ENCODE measurements at places on chromosomes 16 and 17.

DNA sequence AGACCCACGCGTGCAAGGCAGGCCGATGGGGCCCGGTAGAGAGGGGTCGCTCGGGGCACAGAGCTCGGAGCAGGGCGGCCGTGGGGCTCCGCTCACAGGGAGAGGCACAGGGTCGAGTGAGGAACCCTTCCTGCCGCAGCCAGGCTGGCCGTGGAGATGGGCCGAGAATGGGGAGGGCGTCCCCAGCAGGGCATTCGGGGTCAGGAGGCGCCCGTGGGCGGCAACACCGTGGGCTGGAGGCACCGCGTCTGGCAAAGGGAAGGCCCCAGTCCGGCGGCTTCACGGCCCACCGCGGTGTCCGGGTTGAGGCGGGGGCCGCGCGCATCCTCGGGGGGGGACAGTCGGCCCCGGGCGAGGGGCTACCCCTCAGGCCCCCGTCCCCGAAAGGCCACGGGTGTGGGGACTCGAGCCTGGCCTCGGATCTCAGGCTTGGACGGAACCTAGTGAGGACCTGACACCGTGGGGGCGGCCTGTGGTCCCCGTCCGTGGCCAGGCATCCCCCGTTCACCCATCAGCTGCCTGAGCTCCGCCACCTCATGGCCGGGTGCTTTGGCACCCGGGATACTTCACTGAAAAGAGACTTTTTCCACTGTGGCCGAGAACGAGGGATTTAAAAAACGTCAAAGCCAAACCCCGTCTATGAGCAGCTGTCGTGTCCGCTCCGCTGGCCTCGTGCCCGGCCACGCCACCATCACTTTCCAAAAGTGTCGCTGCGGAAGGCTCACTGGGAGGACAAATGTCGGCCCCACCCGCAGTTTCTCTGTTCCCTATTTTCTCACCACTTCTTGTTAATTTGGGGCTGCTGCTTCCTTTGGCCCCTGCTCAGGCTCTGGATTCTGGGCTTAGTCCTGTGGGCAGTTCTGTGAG lies 73.6 kb downstream of the METRNL start:
- DNase-seq: no peak

DNA sequence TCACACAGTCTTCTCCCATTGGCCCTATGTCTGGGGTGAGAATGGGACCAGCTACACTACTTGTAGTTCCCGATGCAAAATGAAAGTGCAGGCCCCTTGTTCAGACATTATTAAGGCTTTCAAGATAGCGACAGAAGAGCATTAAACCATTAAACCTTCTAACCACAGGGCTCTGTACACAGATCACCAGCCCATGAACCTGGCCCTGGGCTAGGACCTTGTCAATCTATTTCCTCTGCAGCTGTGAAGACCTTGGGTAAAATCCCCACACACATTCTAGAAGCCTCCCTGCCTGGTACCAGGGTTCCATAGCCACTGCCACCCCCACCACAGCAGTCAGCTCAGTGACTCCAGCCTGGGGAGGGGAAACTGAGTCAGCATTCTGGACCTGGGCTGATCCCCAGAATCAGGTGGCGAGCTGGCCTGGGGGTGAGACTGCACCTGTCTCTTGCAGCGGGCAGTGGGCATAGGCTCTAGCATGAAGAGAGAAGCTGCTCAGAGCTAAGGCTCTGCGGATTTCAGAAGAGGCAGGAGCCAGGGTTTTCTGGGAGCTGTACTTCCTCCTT lies 119.7 kb upstream of the LHX1 start:
- no peak for DNase-seq

GRCh38 chr17:77115510-77115909 lies 25.3 kb upstream of the SEC14L1 start:
- no peak for DNase-seq

DNA sequence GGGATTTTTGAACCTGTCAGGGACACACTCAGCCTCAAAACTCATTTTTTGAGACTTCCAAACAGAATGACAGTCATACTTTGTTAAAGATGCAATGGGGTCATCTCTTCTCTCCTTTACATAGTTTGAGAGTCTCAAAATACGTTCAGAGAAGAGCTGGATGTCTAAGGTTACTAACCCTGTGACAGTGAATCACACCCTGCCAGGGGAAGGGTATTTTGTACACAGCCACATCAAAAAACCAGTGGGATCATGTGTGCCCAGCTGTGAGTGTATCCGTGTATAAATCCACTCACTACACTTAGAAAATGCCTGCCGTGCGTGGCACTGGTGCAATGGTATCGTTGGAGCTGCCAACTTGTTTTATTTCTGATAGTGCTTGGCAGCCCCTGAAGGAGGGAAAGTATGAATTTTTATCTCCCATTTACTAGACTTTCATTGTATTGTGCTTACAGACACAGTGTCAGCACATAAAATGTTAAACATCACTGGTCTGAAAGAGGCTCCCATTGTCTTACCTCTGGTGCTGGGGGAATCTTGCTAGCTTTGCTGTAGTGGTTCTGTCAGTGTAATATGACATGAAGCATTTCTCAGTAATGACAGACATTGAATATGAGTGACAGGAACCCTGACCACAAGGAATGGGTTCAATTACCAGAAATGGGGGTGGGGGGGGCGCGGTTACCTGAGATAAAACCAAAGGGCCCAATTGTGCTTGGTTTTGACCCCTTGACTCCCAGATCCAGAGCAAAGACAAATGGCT lies 256.3 kb downstream of the FTO start:
- DNase-seq: no peak

GRCh38 chr16:65728167-65728566 lies 606.3 kb upstream of the CDH11 start:
- DNase-seq: no peak

GRCh38 chr16:66299349-66299748 lies 67.1 kb upstream of the CDH5 start:
- no peak for DNase-seq

GRCh38 chr17:57708410-57708809 lies 36.7 kb downstream of the CCDC182 start:
- no peak for DNase-seq

GRCh38 chr17:58119491-58119890 lies 28.7 kb upstream of the OR4D1 start:
- no peak for DNase-seq

DNA sequence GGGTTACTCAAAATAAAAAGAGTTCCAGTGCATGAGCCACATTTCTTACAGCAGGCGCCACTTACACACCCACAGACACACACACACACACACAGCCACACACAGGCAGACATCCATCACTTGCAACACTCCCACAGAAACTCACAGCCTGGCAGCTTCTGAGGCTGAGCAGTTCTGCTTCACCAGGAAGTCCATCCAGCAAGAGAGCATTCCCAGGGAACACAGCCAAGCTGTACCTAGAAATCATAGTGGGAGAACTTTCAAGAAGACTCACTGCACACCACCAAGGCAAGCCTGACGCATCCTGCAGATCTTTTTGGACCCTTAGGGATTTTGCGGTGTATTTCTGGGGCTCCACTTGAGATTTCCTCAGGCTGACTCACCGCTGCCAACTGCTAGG lies 140.9 kb upstream of the WSB1 start:
- DNase-seq: no peak

DNA sequence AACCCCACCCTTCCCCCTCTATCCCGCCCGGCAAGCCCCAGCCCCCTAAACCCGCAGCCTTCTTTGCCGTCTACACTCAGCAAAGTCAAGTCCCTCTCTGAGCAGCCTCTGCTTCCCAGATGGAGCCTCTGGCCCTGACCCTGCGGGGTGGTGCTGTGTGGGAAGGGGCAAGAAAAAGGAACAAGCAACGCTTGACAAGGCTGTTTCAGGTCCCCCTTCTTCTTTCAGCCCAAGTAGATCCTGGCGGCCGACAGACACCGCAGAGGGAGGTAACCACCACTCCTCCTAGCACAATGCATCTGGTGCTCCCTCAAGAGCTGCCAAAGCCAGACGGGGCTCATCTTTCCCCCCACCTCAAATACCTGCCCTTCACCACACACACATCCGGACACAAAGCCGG lies 178.3 kb downstream of the ENGASE start:
- DNase-seq: no peak

- no peak for DNase-seq
Observed at GRCh38 chr17:6969323-6969726, 26.5 kb upstream of the ALOX12 start.

- DNase-seq: no peak
Observed at GRCh38 chr17:3821101-3821500, 20.1 kb upstream of the ITGAE start.
